Transverse colon (tissue), 4 donors: ENCODE measurements at places on chromosomes 1 and 21. TPM values are rescaled to one million over a fixed set of nuclear protein-coding genes. Genes with fewer than 3 reads are reported as not detected.

DNA sequence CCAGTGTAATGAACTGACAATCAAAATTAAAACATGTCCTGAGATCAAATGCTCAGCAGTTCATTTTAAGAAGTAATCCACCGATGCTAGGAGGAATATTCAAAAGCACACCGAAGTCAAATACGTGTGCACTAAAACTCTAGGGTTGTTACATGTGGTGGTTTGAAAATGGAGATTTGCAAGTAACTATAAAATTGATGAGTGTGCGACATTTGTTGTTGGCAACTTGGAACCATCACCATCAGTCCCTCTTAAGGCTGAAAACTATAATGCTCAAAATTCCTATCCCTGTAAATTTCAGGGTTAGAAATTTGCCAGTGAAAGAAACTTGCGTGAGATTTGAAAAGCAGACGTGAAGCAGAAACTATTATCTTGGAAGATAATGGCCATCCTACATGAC is 13.3 kb upstream of the SGIP1 start:
- no peak for DNase-seq

DNA sequence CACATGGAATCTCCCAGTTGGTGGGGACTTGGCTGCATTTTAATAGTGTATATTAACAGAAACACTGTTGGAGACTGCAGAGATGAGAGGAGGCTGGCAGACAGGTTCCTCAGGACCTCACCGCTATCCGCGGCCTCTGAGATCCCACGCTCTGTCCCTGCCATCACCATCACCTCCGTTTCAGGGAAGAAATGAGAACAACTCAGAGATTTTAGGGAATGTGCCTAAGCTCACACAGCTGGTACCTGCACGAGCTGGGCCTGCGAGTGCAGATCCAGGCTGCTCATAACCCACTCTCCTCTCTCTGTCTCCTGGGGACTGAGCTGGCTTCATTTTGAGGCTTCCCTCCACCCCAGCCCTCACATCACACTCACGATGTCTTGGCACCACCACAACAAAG is 62.0 kb downstream of the UMODL1 start:
- DNase-seq = no peak

DNA sequence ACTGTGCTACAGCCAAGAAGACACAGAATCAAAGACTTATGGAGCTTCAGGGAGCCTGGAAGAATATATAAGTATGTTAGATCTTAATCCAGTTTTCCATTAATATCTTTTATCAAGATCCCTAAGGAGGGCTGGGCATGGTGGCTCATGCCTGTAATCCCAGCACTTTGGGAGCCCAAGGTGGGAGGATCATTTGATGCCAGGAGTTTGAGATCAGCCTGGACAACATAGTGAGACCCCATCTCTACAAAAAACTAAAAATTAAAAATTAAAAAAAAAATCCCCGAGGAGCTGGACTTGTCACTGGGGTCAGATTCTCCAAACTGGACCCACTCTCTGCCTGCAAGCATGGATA is 113.9 kb upstream of the CDC42BPA start:
- no peak for DNase-seq

Gene FCRL6
- total RNA-seq = 0.55 TPM

DNA sequence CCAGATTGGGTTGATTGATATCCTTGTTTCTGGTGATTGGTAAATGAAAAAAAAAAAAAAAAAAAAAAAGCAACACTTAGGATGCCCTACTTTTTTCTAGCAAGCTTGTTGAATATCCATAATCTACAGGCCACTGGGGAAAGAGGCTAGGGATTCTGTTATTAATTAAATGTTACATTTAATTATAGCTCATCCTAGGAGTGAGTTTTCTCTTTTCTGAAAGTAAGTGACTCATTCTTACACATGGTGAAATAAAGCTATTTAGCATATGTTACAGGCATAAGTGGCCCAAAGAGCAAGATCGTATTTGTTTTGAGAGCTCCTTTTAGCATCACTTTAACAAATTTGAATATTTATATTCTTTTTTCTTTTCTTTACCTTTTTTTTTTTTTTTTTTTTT is 94.5 kb downstream of the FNBP1L start:
- DNase-seq = no peak

- no peak for DNase-seq
These were observed 19.4 kb downstream of the MECR start for GRCh38 chr1:29211086-29212030.

DNA sequence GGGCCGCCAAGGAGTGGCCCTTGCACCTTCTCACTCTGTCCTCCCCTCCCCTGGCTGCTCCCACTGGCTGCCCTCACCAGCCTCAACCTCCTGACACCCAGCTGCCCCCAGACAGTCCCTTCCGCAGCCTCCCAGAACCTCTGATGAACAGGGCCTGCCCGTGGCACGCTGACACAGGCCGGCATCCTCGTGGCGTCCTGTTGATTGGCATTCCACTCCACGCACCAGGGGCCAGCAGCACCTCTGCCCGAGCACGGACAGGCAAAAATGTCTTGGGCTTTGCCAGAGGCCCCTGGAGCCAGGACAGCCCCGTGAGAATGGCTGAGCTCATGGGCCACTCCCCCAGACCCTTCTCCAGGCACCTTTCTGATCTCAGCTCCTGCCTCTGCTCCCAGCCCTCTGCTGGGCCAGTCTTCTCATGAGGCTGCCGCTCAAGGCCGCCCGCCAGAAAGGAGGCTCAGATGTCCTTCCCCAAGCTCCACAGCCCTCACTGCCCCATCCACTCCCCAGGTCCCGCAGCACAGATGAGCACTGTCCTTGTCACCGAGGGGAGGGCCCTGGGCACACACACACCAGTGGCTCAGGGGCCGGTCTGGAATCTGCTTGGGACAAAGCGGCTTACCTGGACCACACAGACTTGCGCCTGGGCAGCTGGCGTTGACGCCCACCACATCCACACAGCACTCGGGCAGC is 15.8 kb upstream of the RNF223 start:
- DNase-seq = peak; percentile 5

Gene TMEM125
- 19.7 TPM for total RNA-seq

Gene LORICRIN
- not detected for total RNA-seq

Gene PLA2G2D
- total RNA-seq = not detected

GRCh38 chr1:157199421-157199755 is 61.2 kb upstream of the ETV3 start:
- no peak for DNase-seq

Gene TGFB2
- total RNA-seq = 2.2 TPM

Gene FAM229A
- 16.4 TPM for total RNA-seq

DNA sequence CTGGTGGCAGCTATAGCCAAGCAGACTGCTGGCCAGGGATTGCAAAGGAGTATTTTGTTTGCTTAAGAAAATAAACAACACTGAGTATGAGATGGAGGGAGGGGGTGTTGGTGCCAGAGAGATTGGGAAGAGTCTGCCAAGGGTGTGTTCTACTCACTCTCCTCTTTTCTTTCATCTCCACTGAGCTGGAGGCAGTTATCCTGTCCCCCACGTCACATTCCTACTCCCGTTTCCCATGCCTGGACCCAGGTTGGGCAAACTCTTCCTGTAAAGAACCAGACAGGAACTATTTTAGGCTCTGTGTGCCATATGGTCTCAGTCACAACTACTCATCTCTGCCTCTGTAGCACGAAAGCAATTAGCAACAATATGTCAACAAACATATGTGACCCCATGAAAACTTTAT is 1.4 kb upstream of the IL24 start:
- no peak for DNase-seq

Gene LRRIQ3
- not detected for total RNA-seq

GRCh38 chr1:66253330-66253921 is 280.5 kb upstream of the SGIP1 start:
- DNase-seq = no peak

DNA sequence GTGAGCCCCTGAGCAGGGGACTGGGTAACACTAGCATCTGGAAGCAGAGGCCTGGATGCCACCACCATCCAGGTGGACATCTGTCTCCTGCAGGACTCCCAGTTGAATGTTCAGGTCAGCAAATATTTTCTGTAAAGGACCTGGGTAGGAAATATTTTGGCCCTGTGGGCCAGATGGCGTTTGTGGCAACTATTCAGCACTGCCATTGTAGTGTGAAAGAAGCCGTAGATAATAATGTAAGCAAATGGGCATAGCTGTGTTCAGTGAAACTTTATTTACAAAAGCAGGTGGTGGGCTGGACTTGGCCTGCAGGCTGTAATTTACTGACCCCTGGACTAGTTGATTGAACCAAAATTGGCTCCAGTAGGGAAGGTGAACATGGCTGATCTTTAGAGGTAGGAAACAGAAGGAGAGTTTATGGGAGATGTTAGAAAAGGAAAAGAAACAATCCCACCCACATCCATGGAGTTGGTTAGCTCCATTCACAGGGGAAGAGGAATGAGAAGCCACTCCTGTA is 20.0 kb upstream of the CD101 start:
- no peak for DNase-seq

DNA sequence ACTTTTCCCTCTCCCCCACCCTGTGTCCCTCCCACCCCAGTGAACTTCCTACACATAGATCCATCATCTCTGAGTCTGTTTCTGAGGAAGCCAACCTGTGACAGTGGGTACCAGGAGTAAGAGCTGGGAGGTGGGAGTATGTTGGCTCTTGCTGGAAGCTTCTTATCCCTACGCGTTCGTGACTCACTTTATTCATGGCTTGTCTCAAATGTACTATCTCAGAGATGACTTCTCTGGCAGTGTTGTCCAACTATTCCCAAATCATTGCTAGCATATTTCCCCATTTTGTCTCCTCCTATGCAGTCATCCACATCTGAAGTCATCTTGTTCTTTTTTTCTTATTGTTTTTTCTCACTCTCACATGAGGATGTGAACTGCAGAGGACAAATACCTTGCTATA is 88.0 kb downstream of the HIVEP3 start:
- DNase-seq = no peak

DNA sequence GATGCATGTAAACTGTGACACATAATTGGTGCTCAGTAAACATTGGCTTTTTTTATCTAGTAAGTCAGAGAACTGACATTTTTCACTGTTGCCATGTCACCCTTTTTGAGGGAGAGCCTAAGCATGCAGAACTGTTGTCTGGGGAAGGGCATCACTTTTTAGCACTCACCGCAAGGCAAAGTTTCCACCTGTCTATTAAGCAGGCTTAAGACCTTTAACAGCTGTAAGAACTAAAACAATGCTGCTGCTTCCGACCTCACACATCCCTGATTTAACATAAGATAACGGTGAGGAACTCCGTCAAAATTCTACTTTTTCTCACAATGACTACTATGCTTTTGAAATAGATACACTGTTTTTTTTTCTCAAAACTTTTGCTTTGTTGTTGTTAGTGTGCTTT is 554.8 kb downstream of the NUF2 start:
- DNase-seq = no peak

Gene SPATA45
- total RNA-seq = not detected

Gene IQGAP3
- total RNA-seq = 2.0 TPM

GRCh38 chr1:61090546-61091202 is 8.3 kb downstream of the NFIA start:
- DNase-seq = no peak

GRCh38 chr1:118785246-118785645 is 202.9 kb downstream of the TBX15 start:
- DNase-seq = no peak

DNA sequence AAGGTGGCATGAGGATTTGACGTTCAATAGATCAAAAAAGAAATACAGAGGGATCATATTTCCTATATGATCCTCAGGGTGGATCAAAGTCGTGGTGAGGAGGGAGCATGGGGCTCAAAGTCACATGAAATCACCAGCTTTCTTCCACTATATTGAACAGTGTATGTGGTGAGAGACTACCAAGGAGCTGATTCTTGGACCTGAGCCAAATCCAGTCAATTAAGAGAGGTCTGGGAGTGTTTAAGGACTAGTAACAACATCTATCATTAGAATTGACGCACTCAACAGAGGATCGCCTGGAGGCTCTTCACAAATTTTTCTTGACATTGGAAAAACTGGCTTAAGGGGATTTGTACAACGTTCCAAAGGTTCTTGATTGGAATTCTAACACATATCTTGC is 267.7 kb upstream of the PROX1 start:
- no peak for DNase-seq

Gene FMOD
- total RNA-seq = 44.0 TPM

- DNase-seq = no peak
These were observed 40.6 kb upstream of the LRP8 start for GRCh38 chr1:53368314-53369033.

Gene PCP4
- total RNA-seq = not detected

Gene ANGPTL1
- 29.2 TPM for total RNA-seq

- no peak for DNase-seq
These were observed 114.9 kb downstream of the SEC16B start for GRCh38 chr1:177854951-177855350.

DNA sequence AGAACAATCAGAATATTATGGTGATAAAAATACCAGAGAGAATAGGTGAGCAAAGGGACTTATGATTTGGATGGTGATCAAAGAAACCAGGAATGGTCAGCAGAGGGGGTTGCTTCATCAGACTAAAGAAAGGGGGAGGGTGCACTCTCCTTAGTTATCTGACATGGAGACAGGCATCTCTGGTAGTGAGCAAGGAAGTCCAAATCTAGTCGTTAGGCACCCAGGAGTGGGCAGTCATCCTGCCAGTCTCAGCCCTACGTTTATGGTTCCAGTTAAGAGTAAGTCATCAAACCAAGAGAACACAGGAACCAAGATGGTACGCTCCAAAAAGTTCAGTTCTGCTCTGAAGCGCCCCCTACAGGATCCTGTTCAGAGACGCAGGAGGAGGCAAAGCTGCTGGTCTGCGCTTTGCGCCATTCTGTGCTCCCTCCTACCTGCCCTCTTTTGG is 28.6 kb downstream of the EBNA1BP2 start:
- DNase-seq = no peak

Gene DDR2
- 54.1 TPM for total RNA-seq

Gene JUN
- total RNA-seq = 440 TPM

GRCh38 chr1:212432272-212432660 is 454 bp upstream of the NENF start:
- DNase-seq = no peak

DNA sequence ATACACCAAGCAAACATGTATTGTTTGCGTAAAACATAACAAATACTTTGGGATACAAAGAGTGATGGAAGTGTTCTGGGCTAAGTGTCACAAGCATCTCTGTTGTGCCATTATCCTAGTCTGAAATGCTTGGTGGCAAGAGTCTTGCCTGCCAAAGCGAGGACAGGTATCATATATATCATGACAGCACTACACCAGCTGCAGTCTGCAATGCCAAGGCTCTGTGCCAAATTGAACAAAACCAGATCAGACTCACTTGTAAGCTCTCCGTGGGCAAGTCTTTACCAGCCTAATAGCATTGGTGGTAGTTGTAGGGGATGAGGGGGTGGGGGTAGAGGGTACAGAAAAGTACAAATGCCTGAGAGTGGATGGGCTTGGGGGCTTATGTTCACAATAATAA is 119.2 kb downstream of the RWDD3 start:
- no peak for DNase-seq

GRCh38 chr21:35478161-35479064 is 429.3 kb upstream of the RUNX1 start:
- DNase-seq = no peak
